Progenitor cell of endocrine pancreas (in vitro differentiated cells): ENCODE measurements at places on chromosomes 2 and 18. TPM values are rescaled to one million over a fixed set of nuclear protein-coding genes. Genes with fewer than 3 reads are reported as not detected.

GRCh38 chr2:102387763-102388546, 32.4 kb downstream of the IL18R1 start:
- DNase-seq: no peak

- no peak for DNase-seq
Measured at GRCh38 chr2:39437522-39438296, 624 bp upstream of the MAP4K3 start.

- no peak for DNase-seq
Measured at GRCh38 chr2:48383036-48383435, 146.9 kb upstream of the STON1 start.

DNA sequence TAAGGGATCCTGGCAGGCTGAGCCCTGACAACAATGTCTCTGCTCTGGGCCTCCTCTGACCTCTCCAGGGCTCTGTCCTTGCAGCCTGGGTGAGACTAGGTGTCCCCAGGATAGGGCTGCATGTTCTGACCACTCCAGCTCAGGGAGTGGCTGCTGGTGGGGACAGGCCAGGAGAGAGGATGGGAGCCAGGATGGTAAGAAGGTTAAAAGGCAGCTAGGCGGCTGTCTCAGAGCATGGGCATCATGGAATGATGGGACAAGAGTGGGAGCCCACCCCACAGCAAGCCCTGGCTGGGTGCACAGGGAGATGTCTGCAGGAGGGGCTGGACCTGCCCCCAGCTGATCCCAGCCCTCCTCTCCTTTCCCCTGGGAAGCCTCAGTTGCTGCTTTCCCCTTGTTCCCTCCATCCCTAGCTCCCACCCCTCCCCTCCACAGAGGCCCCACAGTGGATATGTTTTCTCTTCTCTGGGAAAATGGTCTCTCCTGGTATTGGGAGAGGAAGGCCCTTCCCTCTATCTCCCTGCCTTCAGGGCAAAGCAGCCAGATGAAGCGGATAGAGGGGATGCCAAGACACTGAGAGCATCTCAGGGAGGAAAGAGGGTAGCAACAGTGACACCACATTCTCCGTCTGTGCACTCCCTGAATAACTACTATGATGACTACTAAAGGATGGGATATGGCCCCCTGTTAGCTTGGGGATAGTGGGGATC, 334.3 kb downstream of the DYSF start:
- no peak for DNase-seq

DNA sequence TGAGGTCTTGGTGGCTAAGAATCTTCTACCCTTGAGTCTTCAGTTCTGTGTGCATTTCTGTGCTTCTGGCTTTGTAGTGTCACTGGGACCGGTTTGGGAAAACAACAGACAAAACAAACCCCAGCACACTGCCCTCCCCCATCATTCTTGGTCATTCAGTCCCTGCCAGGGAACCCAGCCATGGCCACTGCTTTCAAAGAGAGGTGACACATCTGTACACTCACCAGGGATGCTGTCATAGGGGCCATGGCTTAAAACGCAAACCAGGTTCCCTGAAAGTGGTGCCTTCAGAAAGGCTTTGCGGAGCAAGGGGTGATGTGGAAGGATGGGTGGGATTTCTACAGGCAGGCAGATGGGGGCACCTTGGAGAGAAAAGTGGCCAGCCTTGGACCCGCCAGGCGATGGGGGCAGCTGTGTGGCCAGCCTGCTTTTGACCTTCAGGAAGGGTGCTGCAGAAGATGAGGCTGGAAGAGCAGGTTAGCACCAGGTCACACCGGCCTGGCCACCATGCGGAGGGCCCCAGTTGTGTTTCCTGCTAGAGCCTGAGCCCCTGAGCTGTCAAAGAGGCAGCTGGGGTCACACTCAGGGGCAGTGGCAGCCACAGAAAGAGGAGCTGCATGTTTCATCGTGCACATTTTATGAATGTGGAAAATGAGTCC, 101.3 kb downstream of the INHBB start:
- no peak for DNase-seq

The KCMF1 gene
- 61.3 and 62.1 TPM in 2 replicates for total RNA-seq

DNA sequence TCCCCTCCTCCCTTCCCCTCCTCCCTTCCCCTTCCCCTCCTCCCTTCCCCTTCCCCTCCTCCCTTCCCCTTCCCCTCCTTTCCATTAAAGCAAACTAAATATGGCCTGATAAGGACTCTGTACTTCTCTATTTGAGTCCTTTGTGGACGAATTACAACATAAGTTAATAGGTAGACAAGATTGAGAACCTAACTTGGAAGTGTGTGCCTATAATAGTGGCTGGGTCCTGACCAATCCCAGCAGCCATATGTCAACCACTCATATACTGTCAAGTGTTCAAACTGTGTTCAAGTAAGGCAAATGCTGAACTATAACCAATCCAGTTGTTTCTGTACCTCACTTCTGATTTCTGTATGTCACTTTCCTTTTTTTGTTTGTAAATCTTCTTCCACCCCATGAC, 97.1 kb upstream of the RBMS1 start:
- no peak for DNase-seq

The ADNP2 gene
- total RNA-seq: 31.8 and 33.4 TPM in 2 replicates

- no peak for DNase-seq
Measured at GRCh38 chr18:11946756-11947155, 34.6 kb upstream of the IMPA2 start.

DNA sequence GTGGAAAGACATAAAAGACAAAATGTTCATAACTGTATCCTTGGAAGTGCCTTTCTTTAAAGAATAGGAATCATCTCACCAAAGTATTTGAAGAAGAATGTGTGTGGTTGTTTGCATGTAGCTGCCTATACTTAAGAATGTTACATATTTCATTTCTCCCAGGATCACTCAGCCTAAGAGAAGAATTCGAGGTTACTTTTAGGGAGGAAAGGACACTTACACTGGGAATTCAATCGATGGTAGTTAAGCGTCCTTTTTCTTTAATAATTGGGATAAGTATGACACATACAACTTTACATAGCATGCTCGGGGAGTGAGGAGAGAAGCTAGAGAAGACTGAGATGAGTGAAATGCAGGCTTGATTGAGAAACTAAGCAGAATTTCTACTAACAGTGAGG, 22.0 kb upstream of the CYP1B1 start:
- no peak for DNase-seq

The C2orf78 gene
- not detected in 2 replicates for total RNA-seq

DNA sequence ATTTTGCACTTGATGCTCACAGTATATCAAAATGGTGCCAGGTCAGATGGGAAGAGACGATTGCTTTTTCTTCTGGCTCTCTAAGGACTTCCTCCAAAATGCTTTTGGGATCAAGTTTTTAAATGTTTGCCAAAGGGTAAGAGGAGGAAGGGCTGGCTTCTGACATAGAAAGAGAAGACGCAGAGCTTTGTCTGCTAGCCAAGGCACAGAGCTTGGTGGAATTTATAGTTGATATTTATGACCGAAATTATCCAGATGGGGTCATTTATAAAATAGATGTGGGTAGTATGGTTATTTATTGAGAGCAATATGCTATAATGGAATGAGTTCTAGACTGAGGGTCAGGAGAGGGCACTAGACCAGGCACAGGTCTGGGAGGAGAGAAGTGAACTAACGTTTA, 193.3 kb downstream of the FSHR start:
- DNase-seq: no peak

The ALPP gene
- not detected in 2 replicates for total RNA-seq

The GAL3ST2 gene
- 0.51 and 0.84 TPM in 2 replicates for total RNA-seq

DNA sequence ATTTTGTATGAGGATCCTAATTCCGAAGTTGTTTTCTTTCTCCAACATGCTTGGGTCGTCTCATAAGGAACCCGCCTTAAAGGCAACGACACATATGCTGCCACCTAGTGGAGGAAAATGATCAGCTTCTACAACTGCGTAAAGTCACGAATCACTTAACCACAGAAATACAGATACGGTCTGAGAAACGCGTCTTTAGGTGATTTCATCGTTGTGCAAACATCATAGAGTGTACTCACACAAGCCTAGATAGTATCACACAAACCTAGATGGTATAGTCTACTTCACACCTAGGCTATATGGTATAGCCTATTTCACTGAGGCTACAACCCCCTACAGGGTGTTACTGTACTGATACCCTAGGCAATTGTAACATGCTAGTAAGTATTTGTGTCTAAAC, 13.1 kb downstream of the GNLY start:
- no peak for DNase-seq

DNA sequence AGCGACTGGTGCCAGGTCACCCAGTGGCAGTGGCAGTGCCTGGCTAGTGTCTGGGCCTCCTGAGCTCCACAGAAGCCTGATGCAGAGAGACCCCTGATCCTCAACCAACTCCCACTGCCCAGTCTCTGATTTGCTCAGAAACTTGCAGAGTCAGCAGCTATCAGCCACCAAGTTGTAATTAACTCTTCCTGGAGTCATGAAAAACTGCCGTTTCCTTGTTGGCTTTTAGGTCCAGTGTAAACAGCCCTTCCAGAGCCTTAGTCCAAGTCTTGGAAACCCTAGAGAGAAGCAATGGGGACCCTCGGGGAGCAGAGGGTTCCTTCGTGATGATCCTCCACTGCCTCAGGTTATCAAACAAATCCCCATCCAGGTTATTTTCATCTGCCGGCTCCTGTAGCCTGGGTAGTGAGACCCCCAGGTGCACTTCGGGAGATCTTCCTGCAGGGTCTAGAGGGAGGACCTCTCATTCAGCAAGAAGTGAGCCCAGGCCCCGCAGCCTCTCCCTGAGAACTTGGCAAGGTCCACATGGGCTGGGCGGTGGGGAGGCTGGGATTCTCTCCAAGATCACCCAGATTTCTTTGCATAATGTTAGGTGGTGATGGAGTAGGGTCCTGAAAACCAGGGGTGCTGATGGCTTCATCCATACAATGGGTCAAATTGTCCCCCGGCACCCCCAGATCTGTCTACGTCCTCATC, 137.7 kb upstream of the HDAC4 start:
- no peak for DNase-seq

DNA sequence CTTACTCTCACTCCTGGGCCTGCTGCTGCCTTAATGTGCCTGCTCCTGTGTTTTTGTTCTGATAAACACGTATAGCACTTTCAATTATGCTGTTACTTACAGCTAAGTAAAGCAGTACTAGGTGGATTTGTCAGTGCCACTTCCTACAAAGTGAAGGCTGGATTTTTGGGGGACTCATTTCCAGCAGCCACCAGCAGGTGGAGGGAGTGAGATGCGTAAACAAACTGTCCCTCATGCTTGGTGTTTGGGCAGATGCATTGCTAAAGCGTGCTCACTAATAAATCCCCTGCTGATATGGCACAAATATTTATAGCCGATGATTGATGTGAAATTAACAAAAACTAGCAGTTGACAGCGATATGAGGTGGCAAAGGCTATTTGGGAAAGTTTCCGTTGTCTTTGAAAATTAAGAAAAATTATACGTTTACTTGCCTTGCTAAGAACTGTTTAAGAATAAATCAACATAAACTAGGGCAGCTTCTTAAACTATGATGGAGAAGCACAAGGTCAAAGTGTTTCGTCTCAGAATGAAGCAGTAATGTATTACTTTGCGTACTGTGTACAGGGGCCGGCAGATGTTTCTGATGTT, 101.7 kb downstream of the AGAP1 start:
- DNase-seq: peak; percentile 51

DNA sequence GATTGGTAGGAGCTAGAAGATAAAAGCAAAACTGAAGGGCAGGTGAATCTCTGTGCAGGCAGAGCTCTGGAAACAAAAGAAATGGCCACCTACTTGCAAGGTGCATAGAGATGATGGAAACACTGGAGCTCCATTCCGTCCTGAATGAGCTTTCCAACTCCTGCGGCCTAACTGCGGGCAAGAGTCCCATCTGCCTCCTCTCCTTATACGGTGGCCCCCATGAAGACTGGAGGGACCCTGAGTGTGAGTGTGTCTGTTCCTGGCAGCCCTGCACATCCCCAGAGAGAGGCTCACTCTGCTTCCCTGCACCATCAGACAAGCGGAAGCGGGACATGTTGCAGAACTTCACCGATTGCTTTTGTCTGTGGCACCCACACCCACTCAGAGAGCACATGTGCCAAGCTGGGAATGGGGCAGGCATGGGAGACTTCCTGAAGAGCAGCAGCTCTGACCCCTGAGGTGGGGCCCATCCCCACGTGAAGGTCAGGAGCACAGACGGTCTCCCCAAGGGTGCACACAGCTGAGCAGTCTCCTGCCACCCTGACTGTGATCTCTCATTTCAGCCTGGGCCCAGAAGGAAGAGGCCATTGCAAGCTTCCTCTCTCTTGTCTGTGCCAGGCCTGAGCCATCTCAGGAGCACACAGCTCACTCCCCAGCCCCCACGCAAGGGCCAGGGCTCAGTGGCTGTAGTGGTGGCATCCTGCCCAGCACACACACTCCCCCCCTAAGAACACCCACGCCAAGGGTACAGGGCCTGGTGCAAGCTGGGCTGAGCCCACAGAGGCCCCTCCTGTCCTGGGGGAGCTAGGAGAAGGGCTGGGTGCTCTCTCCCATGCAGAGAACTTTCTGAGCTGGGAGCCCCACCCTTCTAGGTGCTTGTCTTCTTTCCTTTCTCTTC, 75.3 kb downstream of the STPG4 start:
- DNase-seq: no peak

- DNase-seq: no peak
Measured at GRCh38 chr18:37955201-37955600, 389.6 kb upstream of the CELF4 start.

The NFATC1 gene
- total RNA-seq: 4.5 and 5.6 TPM in 2 replicates

DNA sequence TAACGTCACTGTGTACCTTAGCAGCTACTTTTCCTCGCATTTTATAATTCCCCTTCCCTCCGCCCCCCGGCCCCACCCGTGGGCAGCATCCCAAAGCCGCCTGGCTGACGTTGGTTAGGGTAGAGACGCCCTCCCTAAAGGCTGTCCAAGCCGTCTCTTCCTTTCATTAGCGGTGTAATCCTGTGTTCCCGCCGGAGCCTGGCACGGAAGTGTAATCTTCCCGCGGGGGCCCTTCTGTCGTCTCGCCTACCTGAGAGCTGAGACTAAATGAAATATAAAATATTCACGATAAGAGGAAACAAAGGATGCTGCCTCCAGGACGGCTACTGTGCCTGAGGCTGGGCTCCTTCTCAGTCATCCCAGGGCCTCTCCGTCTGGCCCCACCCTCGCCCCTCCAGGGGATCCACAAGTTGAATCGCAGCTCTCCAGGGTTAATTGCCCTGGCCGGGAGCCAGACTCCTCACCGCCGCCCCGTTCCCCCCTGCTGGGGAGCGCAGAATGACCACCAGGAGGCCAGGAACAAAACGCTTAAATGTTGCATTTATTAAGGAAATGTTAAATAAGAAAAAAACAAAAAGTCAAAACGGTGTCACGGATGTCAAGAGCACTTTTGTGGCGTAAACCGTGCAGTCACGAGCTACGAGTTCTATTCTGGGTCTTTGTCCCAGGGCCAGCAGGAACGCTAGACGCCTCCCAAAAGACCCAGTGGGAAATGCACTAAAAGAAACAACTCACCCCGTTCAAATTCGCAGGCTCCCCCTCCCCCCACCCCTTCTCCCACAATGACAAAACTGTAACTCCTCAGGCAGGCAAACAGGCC, 1.5 kb downstream of the RPRM start:
- no peak for DNase-seq

DNA sequence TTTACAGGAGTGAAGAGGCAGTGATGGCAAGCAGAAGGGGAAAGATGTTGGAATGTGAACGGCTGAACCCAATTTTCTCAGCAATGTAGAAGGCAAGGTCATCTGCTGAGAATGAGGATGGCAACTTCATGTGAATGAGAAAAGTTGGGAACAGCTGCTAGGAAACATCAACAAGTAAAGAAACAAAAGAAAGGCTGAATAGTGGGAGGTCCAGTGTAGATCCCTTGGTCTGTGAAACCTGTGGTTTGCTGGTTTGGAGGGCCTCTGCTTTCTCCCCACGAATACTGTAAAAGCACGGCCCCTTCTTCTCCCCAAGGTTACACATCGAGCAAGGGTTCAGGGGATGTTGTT, 27.4 kb downstream of the MARCHF4 start:
- DNase-seq: no peak

The FSHR gene
- total RNA-seq: 0.44 and 0.74 TPM in 2 replicates

- no peak for DNase-seq
Measured at GRCh38 chr2:146158072-146158674, 1638.3 kb upstream of the ZEB2 start.

The TUBA4B gene
- total RNA-seq: not detected in 2 replicates

The ADRA2B gene
- 0.69 and 0.91 TPM in 2 replicates for total RNA-seq
